ENCODE measurements at places on chromosomes 6 and 20.

DNA sequence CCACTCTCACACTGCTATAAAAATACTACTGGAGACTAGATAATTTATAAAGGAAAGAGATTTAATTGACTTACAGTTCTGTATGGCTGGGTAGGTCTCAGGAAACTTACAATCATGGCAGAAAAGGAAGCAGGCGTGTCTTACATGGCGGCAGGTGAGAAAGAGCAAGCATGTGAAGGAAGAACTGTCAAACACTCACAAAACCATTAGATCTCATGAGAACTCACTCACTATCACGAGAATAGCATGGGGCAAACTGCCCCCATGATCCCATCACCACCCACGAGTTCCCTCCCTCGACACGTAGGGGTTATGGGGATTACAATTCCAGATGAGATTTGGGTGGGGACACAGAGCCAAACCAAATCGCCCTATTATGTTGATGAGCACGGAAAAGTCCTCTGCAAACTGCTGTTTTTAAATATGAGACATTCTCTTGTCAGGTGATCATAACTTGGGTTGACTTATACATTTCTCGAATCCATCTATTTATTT lies 133.5 kb downstream of the AIG1 start:
- DNase-seq: no peak

- DNase-seq: no peak
Measured at GRCh38 chr6:144094731-144095133, 641 bp downstream of the SF3B5 start.

DNA sequence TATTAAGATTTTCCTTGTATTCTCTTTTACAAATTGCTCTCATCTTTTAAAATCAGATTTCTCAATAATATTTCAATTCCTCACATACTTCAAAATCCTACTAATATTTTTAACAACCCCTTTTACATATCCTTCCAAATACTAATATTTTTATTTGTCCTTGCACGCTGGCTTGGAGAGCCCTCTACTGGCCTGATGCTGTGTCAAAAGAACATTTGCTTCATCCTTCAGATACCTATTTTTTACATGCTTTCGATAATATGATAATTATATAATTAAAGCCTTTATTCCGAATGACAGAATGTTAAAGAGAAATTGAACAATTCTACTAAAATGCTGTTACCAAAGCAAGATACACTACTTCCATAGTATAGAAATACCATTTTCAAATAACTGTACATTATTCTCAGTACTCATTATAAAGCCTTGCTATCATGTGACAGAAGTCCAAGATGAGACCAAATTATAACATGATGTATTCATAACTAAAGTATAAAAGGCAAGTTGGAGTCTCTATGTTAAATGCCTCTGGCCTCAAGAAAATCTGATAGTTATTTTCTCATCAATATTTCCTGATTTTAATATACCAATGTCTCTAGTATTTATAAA lies 39.0 kb upstream of the PLN start:
- peak; percentile 6 for DNase-seq

GRCh38 chr6:105014954-105015353 lies 58.0 kb downstream of the LIN28B start:
- no peak for DNase-seq

- no peak for DNase-seq
Measured at GRCh38 chr6:80679992-80680391, 573.5 kb downstream of the BCKDHB start.

DNA sequence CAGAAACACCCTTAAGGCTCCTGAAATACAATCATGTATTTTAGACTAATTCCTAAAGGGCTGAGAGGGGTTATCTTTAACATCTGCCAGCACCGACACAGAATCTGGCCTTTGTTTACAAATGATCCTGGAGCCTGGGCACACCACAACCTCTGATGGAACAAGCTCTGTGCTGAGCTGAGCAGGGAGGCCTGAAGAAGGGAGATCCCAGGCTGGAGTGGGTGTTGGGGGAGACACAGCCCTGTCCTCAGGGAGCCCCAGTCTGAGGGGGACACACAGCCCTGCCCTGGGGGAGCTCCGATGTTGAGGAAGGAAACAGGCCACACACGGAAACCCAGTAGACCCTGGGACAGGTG lies 130.5 kb downstream of the VEGFA start:
- no peak for DNase-seq

DNA sequence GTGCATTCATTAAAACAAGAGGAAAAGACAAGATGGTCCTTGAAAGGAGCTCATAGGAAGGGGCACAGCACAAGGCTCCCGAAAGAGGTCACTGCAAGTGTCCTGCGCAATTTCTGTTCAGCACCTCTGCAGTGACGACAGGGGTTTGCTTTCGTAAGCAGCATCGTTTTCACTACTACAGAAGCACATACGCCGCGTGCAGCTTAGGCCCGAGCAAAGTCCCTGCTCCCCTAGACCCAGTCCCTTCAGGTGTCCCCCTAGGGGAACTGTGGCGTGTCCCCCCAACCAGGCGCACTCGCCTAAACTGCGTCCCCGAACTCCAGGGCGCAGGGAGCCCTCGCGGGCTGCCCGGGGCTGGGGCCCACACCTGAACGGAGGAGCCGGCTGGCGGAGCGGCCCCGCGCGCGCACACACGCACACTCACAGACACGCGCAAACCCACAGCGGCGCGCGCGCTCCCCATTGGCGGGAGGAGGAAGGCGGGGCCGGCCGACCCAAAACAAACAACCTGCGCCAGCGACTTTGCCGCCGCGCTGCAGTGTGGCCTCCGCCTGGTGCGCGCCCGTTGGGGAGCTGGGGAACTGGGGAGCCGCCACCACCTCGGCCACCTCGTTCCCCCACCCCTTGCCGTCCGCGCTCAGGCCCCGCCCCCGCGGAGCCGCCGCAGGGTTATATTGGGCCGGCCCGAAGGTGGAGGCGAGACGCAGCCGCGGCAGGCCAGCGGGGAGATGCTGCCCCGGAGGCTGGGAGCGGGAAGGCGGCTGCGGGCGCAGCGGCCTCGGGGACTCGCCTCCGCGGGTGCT lies at the start of gene FOXQ1:
Gene FOXQ1 (plus strand): TSS at position 699 of the 803 bp plus-strand sequence. CDS start 607 bp downstream, outside the sequence.
- DNase-seq: no peak
